ENCODE measurements at places on chromosomes 7 and 10. TPM values are rescaled to one million over a fixed set of nuclear protein-coding genes. Genes with fewer than 3 reads are reported as not detected.

DNA sequence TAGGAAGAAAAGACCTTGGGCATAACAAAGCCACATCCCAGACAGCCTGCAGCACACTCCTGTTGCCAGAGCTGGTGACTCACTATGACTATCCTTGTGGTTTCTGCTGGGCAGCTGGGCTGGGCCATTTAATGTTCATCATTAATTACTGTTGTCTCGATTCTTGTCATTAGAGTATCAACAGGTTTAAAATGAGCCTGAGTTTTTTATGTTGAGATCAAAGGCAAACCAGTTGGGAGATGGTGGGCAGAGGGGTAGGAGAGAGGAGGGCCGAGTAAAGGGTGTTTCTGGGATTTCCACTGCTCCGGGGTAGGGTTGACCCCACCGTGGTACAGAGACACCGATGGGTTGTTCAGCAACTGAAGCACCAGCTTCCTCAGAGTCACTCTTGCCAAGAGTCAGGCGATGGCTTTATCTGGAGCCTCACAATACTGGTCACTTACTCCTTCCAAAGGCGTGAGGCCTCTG, 128.7 kb upstream of the LYZL1 start:
- no peak for DNase-seq

GRCh38 chr10:32121648-32122047, 65.4 kb upstream of the KIF5B start:
- DNase-seq = no peak

DNA sequence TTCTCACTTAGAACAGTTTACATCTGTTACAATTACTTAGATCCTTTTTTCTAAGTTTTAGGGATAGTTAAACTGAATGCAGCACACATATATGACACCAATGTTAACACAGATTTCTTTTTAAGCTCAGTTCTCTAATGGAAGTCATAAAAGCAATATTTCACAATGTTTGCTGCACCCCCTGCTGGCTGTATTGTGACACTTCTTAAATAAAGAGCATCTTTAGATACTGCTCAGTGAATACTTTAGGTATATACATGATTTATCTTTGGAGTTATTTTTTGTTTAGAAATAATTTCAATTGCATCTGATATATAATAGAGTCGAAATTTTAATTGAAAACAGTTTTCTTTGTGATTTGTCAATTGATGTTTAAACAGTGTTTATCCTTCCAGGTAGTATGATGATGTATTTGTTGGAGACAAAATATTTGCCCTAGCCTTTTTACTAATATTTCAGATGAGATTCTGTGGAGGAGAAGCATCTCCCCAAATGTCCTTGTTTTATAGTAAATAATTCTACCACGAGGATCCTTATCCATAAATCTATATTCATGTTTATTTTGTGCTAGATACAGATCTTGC, 174.4 kb downstream of the ST7 start:
- peak; percentile 51 for DNase-seq

- no peak for DNase-seq
Measured at GRCh38 chr7:3446786-3447185, 145.7 kb downstream of the SDK1 start.

- DNase-seq = no peak
Measured at GRCh38 chr10:104264783-104265182, 4.2 kb upstream of the GSTO2 start.

DNA sequence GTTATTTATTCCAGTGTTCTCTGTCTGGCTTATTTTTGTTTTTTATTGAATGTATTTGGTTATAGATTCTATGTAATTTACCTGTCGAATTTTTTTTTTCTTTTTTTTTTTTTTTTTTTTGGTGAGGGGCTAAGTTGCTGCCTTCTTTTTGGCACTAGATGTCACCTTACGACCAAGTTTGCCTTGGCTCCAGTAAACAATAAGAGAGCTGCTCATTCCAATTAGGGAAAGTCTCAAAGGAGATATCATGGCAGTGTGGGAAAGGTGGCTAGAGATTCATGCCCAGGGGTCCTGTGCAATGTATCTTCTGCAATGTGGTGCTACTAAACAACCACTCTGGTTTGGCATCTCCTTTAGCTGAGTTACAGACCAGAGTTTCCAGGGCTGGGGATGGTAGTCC, 84.0 kb downstream of the PTPN20 start:
- no peak for DNase-seq

GRCh38 chr7:84191261-84191660, 3.3 kb downstream of the SEMA3A start:
- DNase-seq = no peak

DNA sequence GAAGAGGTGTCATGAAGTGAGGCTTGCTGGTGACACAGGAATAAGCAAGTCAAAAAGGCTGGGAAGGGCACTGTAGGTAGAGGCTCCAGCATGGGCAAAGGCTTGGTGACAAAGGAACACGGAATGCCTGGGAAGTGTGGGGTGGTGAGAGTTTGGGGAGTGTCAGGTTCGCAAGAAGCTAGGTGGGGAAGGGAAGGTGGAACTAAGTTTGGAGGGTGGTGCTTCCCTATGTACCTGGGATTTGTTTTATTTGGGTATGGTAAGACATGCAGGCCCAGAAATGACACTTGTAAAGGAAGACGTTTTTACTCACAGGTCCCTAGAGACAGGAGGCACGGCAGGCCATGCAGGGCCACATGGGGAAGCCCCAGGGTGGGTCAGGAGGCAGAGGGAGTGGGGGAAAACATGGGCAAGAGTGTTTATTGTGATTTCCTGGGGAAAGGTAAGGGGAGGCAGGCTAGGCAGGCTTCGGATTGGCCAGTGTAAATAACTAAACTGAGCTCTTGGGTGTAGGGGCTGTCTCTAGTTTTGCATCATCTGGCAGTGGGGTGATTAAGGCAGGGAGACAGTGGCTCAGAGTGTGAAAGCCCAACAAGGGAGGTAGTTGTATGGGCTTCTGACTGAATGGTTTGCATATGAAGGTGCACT, 52.1 kb downstream of the SH2D4B start:
- no peak for DNase-seq

DNA sequence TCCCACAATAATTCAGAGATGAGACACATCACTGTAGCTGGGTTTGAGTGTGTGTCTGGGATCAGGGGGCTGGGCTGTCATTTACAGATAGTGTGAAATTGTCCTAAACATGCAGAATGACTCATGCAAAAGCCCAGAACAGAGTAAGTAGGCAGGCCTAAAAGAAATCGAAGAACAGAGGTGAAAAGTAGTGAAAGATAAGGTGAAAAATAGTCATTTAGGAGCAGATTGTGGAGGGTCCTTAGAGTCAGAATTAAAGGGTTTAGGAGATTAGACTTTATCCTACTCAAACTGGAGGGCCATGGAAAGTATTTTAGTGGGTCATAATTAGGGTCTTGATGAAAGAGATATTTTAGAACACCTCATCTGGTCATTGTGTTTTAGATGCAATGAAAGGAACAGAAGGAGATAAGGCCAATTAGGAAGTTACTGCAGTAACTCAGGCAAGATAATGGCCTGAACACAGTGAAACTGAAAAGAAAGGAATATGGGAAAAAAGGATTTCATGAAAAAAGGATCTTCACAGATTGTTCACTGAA, 58.3 kb upstream of the NEBL start:
- no peak for DNase-seq

GRCh38 chr7:129923709-129924108, 29.1 kb downstream of the UBE2H start:
- no peak for DNase-seq

DNA sequence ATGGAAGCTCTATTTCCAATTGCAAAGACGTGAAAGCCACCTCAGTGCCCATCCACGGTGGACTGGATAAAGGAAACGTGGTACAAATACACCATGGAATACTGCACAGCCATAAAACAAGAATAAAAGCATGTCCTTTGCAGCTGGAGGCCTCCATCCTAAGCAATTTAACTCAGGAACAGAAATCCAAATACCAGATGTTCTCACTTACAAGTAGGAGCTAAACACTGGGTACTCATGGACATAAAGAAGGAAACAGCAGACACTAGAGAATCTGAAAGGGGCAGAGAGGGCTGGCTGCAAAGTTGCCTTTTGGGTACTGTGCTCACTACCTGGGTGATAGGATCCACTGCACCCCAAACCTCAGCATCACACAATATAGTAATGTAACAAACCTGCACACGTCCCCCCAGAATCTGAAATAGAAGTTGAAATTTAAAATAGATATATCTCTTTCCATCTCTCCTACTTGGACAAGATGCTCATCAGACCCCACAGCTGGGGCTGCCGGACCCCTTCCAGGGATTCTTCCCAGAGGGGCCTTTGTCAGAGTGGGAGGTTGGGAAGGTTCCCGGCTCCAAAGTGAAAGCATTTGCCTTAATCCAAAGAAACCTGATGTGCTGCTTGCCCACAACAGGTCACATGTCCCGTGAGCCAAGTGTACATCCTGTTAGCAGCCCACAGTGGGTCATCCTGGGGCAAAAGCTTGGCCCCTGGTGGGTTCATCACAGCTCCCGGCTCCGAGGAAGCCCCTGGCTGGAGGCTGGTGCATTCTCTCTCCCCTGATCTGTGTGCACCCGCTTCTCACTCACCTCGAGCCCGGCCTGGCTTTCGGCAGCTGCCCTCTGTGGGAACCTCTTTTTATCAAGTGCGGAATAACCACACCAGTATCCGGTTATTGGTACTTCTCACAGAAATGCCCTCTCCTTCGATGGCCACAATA, 172.3 kb upstream of the PPP2R2D start:
- peak; percentile 25 for DNase-seq

DNA sequence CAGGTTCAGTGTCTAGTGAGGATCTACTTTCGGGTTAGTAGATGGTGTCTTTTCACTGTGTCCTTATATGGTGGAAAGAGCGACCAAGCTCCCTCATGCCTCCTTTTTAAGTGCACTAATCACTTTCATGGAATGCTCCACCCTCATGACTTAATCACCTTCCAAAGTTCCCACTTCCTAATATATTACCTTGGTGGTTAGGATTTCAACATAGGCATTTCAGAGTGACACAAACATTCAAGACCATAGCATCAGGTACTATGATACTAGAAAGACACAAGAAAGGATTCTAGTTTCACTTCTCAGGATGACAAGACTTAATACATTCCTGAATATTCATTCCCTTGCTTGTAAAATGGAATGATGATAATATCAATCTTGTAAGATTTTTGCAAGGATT, 119.1 kb upstream of the FAM3C start:
- no peak for DNase-seq

GRCh38 chr7:93414574-93414973, 159.9 kb downstream of the CALCR start:
- no peak for DNase-seq

- DNase-seq = no peak
Measured at GRCh38 chr10:61175316-61175715, 231.3 kb upstream of the RHOBTB1 start.

- peak; percentile 28 for DNase-seq
Measured at GRCh38 chr10:43943119-43943817, 294.6 kb upstream of the ZNF32 start.

DNA sequence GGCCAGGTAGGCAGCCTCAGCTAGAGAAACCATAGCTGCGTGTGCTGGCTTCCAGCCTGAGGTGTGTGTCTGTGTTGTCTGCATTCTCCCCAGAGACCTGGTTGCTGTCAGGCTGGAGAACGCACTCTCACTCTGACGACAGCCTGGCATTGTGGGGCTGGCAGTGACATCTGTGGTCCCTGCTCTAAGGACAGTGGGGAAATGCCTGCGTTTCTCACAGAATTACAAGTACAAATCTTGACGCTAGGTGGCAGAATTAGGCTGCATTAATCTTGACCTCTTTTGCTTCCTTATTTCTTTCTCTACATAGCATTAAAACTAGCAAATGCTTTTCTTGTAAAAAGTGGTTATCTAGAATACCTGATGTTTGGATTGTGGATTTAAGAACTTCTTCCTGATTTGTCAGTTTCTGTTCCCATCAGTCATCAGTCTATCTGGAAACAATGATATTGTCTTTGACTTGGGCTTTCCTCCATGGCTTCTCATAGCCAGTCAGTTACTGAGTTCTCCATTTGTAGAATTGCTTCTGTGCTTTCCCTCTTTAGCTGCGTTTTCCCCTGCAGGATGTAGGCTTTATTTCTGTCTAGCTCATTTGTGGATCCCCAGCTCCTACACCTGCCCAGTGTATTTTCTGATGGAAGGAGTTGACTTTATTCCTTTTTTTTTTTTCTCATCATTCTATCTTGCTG, 86.0 kb downstream of the FANK1 start:
- no peak for DNase-seq

- no peak for DNase-seq
Measured at GRCh38 chr7:111788286-111789047, 226.2 kb upstream of the IMMP2L start.

DNA sequence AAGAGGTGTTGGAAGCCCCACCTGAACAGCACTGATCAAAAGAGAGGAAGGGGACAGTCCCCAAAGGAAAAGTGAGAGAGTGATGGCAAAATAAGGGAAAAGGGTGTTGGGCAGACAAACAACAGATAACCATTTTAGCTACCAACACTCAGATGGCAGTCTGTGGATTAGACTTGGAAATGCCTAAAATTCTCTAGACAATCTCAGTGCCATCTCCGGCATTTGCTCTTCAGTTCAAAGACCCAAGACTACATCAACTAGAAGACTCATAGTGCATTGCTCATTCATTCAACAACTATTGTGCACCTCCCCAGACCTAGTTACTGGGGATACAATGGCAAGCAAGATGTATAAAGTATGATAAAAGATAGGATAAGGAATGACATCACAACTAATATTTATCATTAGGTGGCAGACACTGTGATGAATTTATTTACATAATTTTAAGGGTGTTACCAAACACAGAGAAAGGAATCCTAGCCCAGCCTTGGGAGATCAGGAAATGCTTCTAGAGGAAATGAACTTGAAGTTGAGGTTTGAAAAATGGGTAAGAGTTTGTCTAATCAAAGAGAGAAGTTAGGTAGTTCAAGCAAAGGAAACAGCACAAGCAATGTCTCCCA, 109.3 kb upstream of the ARID5B start:
- no peak for DNase-seq

DNA sequence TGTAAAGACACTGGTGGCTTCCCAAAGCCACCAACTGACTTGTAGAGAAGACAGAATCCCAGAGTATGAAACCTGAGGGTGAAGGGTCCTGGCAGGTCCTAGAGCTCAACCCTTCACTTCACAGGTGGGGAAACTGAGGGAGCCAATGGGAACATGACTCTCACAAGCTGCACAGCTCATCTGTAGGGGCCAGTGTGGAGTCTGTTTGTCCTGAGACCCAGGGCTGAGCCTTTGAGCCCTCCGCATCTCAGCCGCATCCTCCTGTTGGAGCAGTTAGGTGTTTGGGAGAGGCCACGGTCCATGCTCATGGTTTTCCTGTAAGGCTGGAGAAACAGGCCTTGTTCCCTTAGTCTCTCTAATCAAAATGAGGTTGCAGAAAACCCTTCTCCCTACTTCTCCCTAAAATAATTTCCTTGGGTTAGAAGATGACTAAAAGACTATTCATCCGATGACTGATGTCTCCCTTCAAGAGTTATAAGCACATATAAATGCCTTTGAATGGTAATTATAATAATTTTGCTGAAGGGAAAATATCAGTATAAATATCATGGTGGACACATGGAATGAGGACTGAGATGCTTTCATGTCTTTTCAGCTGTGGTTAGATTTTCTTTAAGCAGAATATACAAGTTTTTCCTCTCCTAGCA, 10.3 kb downstream of the HTRA1 start:
- no peak for DNase-seq

GRCh38 chr7:2438775-2439174, 35.4 kb downstream of the CHST12 start:
- no peak for DNase-seq

GRCh38 chr7:74138945-74139843, 35.0 kb upstream of the EIF4H start:
- no peak for DNase-seq

Gene SPOCK2
- 0.51 TPM for total RNA-seq

Gene DRGX
- not detected for total RNA-seq

Gene ANKRD2
- not detected for total RNA-seq

Gene NRCAM
- 3.2 TPM for total RNA-seq

Gene PRXL2A
- 48.5 TPM for total RNA-seq

Gene AOC1
- not detected for total RNA-seq

Gene OPN4
- not detected for total RNA-seq

Gene INHBA
- 0.23 TPM for total RNA-seq
